ENCODE measurements at places on chromosomes 2 and 18.

DNA sequence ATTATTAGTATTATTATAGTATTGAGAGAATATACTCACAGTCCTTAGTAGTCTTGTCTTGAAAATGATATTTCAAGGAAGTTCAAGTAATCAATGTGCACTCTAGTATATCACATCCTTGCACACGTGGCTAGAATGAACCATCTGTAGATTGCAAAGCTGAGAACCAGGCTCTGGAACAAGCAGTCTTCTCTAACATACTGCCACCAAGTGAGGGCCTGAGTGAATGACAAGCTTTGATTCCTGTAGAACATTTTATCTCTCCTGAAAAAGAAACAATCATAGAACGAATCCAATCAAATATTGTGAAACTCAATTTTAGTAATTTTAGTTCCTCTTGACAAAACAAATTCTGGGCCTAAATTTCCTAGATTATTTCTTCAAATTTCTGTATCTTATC is 55.3 kb upstream of the SULT1C3 start:
- no peak for DNase-seq

DNA sequence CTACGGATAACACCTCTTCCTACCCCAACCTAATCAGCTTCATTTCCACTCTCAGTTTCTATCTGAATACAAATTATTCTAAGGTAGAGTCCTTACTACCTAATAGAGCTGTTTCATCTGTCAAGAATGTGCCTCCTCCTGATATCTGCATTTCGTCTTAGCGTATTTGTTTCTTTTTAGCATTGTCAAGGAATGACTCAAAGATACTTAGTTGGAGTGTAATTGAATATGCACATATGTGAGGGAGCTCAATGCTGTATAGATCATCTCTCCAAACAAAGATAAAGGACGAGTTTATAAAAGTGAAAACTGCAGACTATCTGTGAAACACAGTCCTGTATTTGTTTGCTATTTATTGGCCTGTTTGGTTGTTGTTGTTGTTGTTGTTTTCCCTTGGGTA is 2059.4 kb upstream of the CELF4 start:
- no peak for DNase-seq

GRCh38 chr2:229344151-229344551 is 73.1 kb upstream of the PID1 start:
- DNase-seq: no peak

DNA sequence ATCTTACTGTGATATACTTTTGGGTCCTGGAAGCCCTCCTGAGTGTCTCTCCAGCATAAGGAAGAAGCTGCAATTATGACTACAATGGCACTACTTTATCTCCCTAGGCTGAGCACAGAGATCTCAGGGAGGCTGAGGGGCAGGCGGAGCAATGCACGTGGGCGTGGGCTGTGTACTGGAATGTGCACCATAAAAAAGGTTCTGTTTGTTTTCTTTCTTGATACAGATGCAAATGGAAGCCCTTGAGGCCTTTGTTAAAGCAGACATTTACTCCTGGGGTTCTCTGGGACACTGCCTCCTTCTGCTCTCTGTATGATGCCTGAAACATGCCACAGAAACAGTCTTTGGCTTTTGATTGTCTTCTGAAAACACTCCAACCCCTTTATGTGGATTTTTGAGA is 79.1 kb upstream of the DLX2 start:
- DNase-seq: no peak

DNA sequence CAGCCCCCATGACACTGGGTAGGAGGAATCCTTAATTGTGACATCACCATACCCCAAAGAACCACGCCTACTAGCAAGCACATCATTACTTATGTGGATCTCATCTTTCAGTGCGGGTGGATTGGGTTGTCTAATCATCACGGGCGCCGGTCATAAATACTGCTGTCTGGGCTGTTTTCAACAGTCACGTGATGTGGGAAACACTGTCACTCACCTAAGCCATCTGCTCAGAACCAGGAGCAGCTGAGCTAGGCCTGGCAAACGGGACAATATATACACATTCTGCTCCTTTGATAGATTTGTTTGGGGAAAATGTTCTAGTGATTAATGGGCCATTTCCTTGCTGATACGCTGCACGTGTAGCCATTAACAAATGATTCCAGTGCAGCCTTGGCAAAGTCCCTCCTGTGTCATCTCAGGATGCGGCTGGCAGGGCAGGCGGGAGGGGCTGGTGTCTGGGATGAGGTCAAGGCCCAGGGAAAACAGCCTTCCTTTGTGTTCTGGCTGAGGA is 145.9 kb upstream of the COPS8 start:
- DNase-seq: no peak

GRCh38 chr2:15081356-15081755 is 448.8 kb downstream of the LRATD1 start:
- no peak for DNase-seq

DNA sequence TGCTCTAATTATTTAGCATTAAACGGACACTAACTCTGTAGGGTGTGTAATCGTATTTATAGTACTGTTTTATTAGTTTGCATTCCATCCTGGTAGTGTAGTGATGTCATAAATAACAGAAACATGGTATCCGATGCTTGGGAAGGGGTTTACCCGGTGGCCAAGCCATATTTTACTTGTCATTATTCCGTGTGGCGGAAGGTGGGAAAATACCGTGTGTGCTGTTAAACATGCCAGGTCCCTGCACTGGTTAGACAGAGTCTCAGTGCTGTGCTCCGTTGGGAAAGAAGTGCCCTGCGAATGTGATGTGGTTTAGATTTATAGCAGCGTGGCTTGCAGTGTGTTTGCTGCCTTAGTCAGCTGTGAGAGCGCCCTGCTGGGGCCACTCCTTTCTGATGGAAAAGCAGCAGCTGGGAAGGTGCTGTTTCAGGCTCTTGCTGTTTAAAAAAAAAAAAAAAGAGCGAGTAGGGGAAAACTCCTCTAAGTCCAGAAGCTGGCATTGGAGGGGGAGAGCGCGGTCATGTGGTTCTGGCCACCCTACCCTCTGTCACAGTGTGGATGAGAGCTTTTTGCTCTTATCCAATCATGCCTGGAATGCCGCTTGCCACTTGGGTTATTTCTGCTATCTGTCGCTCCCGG is 211.0 kb downstream of the NEDD4L start:
- DNase-seq: no peak

DNA sequence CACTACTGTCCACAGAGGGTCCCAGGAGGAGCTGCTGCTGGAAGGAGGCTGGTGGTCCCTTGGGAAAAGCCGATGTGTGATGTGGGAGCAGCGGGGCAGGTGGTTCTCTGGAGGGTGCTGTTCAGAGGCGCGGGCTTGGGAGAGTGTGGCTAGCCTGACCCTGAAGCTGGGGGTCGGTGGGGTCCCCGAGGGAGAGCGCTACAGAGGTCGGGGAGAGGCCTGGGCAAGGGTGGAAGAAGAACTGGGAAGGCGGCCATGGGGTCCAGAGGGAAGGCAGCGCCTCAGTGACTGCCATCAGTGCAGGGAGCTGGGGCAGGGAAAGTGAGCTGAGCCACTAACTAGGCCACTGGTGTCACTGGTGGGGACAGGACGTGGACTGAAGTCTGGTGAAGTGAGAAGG is 32.5 kb downstream of the FAM228A start:
- no peak for DNase-seq

All from stimulated activated CD8-positive, alpha-beta memory T cell treated with anti-CD3 and anti-CD28 coated beads, Interleukin-15, amount 100 ng/mL, for 1 hour (primary cell).